GM13977 (cell line): ENCODE measurements at places on chromosomes 6 and 20.
A peak's percentile ranks its signal among the peaks of the same experiment; 100 is the strongest.

DNA sequence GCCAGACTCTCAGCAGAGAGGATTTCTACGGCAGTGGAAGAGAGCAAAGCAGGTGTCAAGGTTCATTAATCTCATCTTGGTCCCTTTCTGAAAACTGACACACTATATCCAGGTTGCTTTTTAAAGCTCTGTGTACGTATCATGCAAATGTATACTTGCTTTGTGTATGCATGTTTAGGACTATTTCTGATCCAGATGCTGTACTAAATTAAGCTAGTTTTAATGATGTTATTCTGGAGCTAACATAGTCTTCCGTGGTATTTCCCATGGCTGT lies 59.2 kb upstream of the SNX9 start:
- DNase-seq = no peak

DNA sequence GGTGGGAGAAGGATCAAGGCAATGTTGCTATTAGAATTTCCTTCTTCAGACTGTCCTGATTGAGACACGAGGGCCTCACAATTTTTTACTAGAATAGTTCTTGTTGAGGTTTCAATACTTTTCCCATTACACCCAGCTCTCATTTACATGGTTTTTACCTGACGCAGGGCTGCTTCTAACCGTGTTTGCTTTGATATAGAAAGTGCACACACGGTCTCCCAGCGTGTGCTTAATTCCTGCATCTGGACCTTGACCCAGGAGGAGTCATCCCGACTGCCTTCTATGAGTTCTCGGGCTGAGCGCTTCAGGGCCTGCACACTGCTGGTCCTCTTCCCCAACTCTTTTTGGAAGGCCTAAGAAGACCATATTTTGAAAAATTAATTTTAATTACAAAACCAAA lies 160.2 kb downstream of the DST start:
- DNase-seq = no peak

- DNase-seq = no peak
Measured at GRCh38 chr6:108166664-108167448, 1.0 kb downstream of the NR2E1 start.

- DNase-seq = no peak
Measured at GRCh38 chr6:109743739-109744138, 52.6 kb downstream of the FIG4 start.

DNA sequence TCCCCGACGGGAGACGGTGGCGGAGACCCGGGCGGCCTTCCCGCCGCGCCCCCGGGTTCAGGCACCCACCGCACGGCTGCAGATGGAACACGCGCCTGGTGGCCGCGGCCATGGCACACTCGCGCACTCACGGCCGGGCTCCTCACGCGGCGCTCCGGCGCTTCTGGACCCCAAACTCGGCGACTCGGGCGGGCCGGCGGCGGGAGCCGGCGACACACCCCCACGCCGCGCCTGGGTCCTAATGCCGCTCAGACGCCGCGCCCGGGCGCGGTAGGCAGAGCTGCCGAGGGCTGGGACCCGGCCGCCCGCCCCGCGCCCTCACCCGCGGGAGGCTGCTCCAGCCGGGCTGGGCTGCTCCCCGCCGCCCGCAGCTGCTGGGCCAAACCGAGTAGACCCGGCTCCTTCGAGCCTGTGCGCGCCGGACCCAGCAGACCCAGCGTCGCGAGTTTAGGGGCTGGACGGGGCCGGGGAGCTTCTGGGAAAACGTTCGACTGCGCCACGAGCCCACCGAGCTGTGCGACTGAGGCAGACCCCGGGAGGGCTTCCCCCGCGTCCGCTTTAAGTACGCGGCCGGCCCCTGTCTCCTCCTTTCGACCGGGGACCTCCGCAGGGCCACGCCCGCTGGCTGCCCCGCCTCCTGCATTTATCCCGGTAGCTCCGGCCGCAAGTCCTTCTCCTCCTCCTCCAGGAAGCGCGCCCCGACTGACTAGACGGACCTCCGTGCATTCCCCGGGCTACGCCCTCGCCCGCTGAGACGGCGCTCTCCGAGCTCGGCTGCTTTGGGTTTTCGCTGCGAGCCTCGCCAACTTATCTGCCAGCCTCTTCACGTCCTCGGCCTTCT lies at the start of gene SLC4A11:
TSS of gene SLC4A11 (minus strand) at position 165 of the 841 bp plus-strand sequence. CDS start at position 112, 53 bp downstream.
- peak; percentile 85 for DNase-seq

- no peak for DNase-seq
Measured at GRCh38 chr20:528923-529604, 14.5 kb downstream of the CSNK2A1 start.

DNA sequence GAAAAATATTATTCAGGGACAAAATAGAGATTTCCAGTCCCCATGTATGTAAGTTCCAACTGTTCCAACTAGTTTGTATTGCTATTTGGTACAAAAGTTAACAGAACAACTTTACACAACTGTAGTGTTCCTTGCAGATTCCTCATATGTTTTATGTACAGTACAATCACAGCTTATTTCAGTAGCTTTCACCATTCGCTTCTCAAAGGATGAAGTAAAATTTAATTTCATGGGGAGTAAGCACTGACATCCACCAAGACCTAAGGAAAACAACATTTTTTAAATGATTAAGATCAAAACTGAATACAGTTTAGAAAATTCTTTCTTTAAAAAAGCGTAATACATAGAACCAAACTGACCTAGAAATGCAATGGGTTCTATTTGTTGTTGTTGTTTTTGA lies 24.6 kb downstream of the ZNF217 start:
- no peak for DNase-seq

DNA sequence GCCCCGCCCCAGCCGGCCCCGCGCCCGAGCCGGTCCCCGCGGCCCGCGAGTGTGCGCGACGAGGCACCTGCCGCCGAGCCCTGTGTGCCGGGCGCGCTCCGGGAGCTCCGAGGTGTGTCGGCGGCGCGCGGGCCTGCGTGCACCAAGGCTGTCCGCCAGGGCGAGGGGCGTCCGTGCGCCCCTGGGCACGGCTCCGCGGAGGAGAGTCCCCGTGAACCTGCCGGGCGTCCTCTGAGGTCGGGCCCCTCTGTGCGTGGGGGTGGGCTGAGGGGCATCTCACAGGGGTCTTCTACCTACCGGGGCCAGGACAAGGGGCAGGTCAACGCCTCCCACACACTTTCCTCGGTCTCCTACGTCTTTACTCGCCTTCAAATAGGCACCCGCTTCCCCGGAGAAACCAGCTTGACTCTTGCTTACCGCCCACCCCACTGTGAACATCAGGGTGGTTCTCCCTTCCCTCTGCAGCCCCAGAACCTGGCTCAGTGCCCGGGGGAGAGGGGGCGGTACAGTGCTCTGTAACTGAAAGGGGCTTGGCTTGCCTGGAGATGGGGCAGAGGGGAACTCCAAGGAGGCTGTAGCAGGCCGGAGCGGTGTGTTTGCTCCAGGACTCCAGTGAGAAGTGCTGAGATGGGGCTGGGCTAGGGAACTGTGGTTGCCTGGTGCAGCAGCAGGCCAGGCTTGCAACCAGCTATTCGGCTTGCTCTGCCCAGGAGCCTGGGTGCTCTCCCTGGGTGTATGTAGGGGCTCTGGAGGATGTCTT lies at the start of gene SAMD10:
TSS of gene SAMD10 (minus strand) at position 86 of the 760 bp plus-strand sequence. CDS start 175 bp downstream, outside the sequence.
- peak; percentile 89 for DNase-seq

GRCh38 chr6:17927705-17928104 lies 59.7 kb downstream of the KIF13A start:
- no peak for DNase-seq

GRCh38 chr6:10610289-10610688 lies 84.1 kb downstream of the C6orf52 start:
- DNase-seq = no peak

DNA sequence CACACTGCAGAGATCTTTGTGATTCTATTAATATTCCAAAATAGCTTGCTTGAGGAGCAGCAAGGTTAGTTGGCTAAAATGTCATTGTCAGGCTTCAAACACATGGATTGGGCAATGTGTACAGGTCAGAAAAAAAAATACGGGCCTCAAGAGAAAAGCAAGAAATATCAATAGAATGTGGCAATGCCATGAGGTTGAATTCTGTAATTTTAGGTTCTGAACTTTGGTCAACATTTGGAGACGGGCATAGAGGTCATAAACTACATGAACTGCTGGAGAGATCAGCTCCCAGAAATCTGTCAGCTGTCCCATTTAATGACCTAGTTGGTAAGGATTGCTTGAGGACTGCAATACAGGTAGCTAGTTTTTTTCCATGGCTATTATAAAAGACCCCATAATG lies 445.8 kb downstream of the HTR1B start:
- no peak for DNase-seq

GRCh38 chr20:24478584-24478983 lies 9.2 kb downstream of the SYNDIG1 start:
- no peak for DNase-seq

- DNase-seq = no peak
Measured at GRCh38 chr20:14536738-14537137, 199.3 kb upstream of the FLRT3 start.

- no peak for DNase-seq
Measured at GRCh38 chr20:1376408-1377270, 16.2 kb downstream of the FKBP1A start.

DNA sequence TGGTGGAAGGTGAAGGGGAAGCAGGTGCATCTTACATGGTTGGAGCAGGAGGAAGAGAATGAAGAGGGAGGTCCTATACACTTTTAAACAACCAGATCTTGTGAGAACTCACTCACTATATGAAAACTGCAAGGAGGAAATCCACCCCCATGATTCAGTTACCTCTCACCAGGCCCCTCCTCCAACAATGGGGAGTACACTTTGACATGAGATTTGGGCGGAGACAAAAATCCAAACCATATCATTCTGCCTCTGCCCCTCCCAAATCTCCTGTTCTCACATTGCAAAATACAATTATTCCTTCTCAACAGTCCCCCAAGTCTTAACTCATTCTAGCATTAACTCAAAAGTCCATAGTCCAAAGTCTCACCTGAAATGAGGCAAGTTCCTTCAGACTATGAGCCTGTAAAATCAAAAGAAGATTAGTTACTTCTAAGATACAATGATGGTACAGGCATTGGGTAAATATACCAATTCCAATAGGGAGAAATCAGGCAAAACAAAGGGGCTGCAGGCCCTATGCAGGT lies 60.5 kb downstream of the EDN1 start:
- no peak for DNase-seq

GRCh38 chr6:131754088-131754487 lies 43.3 kb upstream of the CTAGE9 start:
- DNase-seq = no peak

DNA sequence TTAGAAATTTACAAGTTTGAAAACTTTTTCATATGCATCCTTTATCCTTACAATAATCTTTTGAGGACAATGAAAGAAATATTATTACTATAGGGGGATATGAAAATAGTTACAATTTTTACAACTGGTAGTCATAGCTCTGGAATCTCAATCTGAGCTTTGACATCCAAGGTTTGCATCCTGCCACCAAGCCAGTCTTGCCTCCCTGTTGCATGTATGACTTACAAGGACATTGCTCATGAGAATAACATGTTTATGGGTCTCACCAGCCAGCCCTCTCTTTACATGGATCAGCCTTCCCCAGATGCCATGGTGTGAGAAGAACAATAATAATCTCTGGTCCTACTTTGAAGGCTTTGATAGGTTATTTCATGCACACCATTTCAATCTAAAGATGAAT lies 67.5 kb downstream of the THEMIS start:
- no peak for DNase-seq

DNA sequence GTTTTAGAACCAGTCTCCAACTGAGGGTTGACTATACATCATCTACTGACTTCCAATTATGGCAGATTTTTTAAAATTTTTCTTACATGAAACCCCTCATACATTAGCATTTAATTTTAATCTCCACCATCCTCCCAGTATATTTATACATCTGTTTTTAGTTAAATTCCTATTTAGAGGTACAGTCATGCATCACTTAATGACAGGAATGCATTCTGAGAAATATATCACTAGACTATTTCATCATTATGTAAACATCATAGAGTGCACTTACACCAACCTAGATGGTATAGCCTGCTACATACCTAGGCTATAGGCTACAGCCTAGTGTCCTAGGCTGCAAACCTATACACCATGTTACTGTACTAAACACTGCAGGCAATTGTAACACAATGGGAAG lies 316.7 kb upstream of the MARCKS start:
- no peak for DNase-seq

DNA sequence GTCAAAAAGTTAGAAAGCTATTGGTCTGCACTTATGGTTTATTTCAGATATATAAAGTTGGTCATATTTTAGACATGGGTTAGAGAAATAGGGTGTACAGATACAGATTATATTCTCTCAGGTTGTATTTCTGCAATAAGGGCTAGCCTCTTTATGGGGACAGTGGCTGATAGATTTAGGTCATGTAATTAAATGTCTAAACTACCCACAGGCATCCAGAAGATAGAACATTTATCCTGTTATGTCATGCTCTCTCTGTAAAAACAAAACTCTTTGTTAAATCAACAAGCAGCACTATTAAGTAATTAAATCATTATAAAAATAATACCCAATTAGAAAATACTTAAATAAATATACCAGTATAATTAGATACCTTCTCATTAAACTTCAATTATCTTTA lies 612.6 kb upstream of the CITED2 start:
- DNase-seq = no peak

GRCh38 chr20:46118481-46119020 lies 437 bp downstream of the CD40 start:
- DNase-seq = no peak

GRCh38 chr6:105983763-105984162 lies 102.4 kb upstream of the PRDM1 start:
- no peak for DNase-seq

- no peak for DNase-seq
Measured at GRCh38 chr6:83155794-83156193, 37.3 kb downstream of the PGM3 start.

DNA sequence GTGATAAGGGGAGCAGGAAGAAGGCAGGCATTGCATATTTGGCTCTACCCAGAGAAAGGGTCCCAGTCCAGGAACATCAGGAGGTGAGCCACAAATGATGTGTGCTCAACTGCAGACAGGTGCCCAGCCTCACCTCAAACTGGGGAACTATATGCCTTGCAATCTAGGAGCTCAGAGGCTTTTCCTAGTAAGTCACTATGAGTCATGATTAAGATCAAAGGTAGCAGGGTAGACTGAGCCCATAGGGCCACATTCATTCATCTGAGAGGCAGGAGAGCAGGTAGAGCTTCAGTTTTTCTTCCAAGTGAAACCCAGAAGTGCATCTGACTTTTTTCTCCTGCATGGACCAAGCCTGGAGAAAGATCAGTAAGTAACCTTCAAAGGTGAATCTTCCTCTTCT lies 31.3 kb downstream of the MARCKS start:
- no peak for DNase-seq

DNA sequence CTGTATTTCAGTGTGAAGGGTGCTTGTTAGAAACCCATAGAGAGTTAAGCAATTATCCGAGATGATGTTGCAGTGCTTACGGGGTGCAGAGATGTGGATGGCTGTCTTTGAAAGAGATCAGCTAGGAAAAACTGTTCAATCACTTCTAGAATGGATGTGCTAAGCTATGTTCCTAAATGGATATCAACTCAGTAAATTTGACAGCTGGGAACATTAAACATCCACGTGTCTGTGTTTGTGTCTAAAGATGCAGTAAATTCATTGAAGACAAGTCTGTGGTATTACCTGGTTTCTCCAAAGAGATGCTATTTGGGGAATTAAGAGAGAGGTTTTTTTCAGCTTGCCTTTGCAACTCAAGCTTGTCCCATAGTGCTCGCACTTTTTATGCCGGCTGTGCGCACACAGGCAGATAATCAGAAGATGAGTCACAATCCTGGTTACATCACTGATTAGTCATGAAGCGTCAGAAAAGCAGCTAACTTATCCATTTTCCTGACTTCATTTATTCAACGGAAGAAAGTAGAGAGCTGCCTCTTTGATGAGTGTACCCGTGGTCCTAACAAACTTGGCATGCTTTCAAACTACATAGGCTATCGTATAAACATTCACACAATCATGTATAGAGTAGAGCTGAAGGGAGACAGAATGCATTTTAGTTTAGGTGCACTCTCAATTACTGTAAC lies 691.7 kb upstream of the SLC35B3 start:
- DNase-seq = no peak
